Epithelial cell of proximal tubule (primary cell): ENCODE measurements at places on chromosomes 4 and X. TPM values are rescaled to one million over a fixed set of nuclear protein-coding genes. Genes with fewer than 3 reads are reported as not detected.

- no peak for DNase-seq
Observed at GRCh38 chr4:144313370-144313769, 172.9 kb upstream of the GYPA start.

GRCh38 chr4:186149872-186150271, 41.5 kb upstream of the CYP4V2 start:
- DNase-seq: no peak

- no peak for DNase-seq
Observed at GRCh38 chr4:153209410-153209809, 5.2 kb downstream of the TRIM2 start.

DNA sequence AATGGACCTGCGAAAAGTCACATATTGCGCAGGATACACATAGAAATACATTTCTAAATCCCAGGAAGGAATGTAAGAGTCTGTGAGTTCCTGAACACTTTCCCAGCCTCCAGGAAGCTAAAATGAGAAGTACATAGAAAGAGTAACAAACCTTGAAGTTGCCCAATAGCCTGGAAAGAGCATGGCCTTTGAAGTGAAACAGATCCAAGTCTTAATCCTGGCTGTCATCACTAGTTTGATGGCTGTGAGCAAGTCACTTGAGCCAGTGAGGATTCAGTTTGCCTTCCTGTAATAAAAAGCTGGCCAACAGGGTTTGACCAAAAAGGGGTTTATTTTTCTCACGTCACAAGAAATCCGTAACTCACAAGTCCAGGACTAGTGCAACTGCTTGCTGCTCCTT, 69.8 kb downstream of the ARHGEF38 start:
- peak; percentile 59 for DNase-seq

DNA sequence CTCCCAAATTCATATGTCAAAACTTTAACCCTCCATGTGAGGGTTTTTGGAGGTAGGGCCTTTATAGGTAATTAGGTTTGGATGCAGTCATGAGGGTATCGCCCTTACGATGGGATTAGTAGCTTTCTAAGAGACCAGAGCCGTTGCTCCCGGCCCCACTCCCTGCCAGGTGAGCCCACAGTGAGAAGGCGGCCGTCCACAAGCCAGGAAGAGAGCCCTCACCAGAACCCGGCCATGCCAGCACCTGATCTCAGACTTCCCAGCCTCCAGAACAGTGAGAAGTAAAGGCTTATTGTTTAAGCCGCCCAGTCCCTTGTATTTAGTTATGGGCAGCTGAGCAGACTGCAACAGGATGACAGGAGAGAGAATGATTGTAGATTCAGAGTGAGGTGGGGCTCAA, 40.8 kb downstream of the DCTD start:
- no peak for DNase-seq

GRCh38 chr4:55758066-55758465, 61.5 kb upstream of the EXOC1L start:
- no peak for DNase-seq

- no peak for DNase-seq
Observed at GRCh38 chrX:134706138-134706537, 47.9 kb upstream of the PLAC1 start.

DNA sequence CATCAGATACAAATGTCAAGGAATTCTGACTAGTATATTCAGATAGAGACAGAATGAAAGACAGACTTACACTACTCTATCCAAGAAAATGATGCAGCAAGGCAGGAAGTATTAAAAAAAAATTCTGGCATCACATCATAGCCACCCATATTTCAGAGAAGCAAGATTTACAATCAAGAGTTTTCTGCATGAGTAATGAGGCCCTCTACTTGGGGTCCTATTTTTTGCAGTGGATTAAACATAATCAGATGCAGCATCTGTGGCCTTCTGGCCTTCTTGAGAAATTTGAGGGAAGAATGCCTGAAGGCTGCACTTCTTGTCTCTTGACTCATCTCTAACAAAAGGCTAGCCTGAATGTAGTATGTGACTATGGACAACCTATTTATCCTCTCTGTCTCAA, 48.2 kb upstream of the SLIT2 start:
- no peak for DNase-seq

GRCh38 chrX:74434336-74434735, 13.0 kb downstream of the SLC16A2 start:
- DNase-seq: no peak

DNA sequence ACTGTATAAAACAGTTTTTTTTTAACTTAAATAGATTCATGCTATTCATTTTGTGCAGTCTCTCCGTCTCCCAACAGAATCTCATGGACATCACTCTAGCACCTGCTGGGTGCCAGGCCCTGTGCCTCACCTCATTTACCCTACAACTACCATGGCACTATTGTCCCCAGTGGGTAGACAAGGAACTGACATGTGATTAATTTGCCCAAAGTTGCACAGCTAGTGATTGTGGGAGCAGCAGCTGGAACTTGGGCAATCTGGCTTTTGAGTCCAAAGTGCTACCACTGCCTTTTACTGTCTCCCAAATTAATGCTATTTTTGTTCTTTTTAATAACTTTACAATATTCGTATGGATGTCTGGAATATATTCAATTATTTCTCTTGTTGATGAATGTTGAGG, 11.2 kb upstream of the PGRMC2 start:
- no peak for DNase-seq

DNA sequence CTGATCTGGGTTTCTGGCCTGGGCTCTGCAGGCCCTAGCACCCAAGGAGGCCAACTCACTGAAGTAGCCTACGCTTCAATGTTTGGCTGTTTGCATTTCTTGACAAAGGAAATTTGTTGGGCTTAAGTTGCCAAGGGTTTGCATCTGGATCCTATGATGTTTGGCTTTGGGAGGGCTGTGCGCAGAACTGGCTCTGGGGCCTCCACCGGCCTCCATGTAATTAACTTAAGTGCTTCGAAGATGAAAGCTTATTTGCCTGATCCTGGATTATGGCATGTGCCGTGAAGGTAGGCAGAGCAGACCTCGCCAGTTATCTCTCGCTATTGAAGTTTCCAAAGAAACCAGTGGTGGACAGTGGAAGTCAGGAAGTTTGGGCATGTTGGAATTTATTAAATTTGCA, 124.3 kb upstream of the STX18 start:
- no peak for DNase-seq

- DNase-seq: peak; percentile 13
Observed at GRCh38 chr4:69497886-69498395, 2.2 kb upstream of the UGT2B4 start.

DNA sequence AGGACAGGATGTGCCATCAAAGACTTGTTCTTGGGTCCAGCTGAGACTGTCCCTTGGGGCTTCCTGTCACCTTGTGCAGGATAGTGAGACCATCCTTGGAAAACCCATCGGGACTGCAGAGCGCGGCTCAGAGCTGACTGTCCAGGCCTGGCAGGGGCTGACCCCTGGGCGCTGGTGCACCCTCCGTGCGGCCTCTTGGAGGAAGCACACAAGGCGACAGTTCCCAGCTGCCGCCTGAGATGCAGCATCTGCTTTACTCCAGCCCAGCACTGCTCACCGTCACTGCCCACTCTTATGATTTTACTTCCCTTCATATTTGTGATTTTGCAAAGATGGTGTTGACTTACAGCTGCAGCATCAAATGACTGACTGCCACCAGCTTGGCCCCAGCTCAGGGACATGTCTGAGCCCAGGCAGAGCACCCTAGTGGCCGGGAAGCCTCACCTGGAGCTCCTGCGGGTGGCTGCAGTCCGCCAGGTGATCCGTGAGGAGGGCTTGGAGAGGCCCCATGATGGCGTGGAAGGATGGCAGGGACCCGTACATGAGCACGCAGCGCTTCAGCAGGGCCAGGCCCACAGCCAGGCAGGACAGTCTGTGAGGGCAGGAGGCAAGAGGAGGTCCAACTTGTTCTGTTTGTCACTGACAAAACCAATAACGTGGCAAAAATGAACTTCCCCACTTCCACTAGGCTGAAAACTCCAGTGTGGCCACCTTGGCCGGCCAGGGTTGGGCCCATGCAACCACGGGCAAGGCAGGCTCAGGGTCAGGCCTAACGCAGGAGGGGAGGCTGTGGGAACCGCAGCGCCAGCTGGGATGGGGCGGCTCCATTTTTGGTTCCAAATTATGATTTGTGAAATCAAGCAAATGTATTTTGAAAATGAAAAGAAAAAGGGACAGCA, 21.8 kb downstream of the NOP14 start:
- no peak for DNase-seq

- DNase-seq: no peak
Observed at GRCh38 chr4:31058656-31059055, 338.5 kb downstream of the PCDH7 start.

DNA sequence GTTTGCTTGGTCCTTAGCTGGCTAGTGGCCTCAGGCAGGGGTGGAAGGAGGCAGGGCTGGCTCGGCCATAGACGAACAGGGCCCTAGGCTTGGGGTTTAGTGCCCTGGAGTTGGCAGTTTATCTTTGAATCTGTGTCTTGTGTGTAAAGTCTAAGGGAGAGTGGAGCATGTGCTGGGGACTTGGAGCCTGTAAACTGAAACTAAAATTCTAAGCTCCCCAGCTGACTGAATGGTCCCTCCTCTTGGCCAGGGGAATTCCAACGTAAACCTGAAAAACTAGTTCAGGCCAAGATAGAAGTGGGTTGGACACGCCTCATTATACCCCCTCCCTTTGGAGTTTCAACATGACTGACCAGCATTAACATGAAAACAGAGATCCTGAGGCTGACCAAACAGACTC, 46.1 kb upstream of the GPR78 start:
- peak; percentile 91 for DNase-seq

DNA sequence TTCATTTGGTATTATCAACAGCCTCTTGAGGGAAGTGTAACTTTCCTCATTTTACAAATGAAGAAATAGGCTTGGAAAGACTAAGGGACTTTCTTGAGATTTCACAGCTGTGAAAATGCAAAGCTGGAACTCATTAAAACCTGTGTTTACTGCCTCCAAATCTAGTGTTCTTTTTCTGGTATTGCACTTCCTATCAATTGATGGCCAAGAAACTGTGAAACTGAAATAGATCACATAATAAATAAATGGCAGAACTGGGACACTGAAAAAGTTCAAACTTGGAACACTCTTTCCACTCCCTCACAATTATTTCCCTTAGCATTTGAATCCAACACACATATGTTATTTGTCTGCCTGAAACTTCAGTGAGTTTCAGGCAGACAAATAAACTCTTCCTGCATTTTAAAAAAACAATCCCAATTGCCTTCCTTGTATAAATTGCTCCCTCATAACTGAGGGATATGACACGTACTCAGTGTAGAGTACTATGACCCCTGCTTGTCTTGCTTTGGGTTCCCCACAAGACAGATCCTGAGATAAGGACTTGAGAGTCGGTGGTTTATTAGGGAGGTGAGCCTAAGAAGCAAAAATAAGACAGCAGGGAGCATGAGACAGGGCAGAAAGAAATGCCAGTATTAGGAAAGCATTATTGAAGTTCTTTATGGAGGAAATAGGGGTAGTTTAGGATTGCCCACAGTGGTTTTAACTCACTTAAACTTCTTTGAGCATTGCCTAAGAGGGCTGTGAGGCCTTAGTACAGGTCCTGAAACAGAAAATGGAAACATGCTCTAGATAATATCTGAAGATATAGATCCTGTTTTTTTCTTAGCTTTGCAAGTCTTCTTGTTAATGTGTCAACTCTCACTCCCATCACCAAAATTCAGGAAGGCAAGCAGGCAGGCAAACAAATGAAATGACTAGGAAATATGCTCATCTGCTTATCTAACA, 33.9 kb downstream of the RTL3 start:
- no peak for DNase-seq

DNA sequence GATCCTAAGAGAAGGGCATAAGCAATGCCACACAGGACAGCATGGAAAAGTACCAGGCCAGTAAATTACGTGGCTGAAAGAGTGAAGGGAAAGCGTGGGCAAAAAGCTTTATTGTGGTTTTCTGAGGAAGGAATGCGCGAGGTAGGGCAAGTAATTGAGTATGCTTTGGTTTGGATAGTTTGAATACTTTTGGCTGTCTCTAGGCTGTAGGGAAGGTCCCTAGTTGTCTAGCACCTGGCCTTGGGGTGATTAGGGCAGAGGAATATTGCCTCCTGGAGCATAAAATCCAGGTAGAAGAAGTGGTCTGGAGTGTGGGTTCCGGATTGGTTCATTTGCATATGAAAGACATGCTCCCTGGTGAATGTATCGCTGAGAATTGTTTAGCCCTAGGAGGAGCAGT, 46.4 kb upstream of the NALF2 start:
- no peak for DNase-seq

DNA sequence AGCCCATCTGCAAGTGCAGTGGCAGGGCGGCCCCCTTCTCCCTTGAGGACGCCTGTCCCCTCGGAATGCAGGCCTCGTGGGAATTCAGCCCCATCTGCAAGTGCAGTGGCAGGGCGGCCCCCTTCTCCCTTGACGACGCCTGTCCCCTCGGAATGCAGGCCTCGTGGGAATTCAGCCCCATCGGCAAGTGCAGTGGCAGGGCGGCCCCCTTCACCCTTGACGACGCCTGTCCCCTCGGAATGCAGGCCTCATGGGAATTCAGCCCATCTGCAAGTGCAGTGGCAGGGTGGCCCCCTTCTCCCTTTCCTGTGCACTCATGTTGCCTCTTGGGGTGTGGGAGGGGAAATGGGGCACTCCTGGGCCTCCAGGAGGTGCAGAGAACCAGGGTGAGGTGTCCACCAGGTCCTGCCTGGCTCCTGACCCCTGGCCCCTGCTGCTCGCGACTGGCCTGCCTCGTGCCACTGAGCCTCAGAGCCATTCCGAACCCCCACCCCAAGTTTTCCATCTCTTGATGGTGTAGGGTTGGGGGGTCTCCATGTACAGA, 6.8 kb upstream of the SLC26A1 start:
- DNase-seq: no peak

GRCh38 chr4:13918991-13919441, 291.5 kb upstream of the BOD1L1 start:
- no peak for DNase-seq

GRCh38 chrX:139930916-139931645, 1.8 kb downstream of the ATP11C start:
- no peak for DNase-seq

DNA sequence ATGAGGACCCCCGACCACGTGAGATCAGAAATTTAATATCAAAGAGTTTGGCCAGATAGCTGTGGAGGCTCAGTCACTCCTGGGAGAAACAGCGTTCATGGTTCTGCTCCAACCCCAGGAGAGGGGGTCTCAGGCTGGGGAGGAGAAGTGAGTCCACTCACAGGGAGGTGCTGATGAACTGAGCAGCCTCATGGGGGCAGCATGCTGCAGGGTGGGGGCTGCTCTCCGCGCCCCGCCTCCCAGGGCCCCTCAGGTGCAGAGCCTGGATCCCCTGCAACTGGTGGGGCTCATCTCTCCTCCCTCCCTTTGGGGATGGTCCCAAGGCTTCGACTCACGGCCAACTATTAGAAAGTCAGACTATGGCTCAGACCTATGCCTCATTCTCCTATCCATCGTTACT, 26.6 kb upstream of the C4orf50 start:
- DNase-seq: no peak

GRCh38 chr4:15317246-15317645, 110.6 kb upstream of the C1QTNF7 start:
- no peak for DNase-seq

Gene PCSK1N
- total RNA-seq: 12.4 and 19.3 TPM in 2 replicates

Gene F8A1
- 12.6 and 22.5 TPM in 2 replicates for total RNA-seq

Gene GRID2
- not detected in 2 replicates for total RNA-seq

Gene UGT2B17
- not detected in 2 replicates for total RNA-seq

Gene CXorf65
- total RNA-seq: not detected in 2 replicates

Gene C4orf54
- total RNA-seq: 0.07 TPM in 1 of 2 replicates, not detected in the other

Gene ETDB
- total RNA-seq: not detected in 2 replicates
